ENCODE measurements at places on chromosomes 3 and 15.

DNA sequence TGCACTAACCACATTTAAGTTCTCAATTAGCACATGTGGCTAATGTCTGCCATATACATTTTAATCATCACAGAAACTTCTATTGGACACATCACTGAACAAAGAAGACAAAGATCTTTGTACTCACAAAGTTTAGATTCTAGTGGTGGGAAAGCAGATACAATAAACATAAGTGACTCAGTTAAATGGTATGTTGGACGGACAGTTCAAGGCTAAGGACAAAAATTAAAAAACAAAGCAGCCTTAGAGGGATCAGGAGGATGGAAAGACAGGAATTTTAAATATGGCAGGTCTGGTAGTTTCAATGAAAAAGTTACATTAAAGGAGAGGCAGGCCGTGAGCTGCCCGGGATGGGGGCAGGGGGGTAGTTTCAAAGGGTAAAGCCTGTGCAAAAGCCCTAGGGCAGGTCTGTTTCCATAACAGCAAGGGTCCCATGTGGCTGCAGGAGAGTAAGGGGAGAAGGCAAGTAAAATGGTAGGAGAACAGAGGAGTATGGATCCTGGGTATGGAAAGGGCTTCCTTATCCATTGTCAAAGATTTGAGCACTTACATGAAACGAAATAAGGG lies 220.7 kb downstream of the FHIT start:
- no peak for DNase-seq

DNA sequence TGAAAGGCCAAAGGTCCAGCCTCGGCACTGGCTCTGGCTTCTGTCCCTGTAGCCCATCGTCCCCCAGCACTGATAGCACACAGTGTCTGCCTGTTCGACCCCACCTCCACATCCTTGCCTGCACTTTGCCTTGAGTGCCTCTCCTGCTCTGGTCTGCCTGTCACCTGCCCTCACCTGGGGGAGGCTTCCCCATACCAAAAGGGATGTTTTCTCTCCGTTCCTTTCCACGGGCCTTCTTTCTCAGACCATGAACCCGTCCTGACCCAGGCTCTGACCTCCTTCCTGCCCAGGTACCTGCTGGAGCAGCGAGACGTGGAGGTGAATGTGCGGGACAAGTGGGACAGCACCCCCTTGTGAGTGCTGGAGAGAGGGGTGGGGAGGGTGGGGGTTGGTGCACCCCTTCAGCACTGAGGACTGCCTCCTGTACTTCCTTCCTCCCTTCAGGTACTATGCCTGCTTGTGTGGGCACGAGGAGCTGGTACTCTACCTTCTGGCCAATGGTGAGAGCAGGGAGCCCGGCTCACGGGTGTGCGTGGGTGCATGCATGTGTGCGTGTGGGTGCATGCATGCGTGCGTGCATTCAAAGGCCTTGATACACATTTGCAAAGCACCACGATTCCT lies 1.5 kb downstream of the ABTB1 start:
- DNase-seq: no peak

DNA sequence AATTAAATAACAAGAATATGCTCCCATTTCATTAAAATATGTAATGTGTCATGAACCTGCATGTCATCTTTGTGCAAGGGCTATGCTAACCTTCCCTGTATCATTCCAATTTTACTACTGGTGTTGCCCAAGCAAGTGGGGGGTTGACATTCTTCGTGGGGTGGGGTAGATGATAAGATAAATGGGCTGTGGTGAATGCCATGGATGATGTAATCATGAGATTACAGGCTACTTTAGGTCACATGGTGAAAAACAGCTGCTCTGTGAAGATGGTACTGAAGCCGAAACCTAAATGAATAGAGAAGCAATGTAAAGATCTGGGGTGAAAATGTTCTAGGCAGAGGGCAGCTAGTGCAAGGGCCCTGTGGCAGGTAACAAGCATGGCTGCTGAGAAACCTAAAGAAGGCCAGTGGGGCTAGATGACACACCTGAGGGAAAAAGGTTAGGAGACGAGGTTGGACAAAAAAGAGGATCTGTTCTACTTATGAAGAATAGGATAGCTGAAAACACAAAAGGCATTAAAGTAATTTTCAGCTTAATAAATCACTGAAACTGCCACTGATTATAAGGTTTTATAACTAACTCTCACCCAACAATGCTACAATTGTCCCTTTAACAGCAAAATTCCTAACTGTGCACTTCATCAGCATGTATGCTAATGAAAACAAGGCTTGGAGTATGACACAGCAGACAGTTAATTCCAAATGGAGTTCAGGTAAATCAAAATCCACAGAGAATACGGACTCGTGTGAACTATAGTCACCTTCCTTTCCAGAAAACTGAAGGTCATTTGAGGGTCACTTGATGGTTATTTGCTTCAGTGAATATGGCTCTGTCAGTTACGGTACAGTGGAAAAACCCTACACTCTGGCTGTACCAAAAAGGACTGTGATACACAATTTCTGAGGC lies 35.0 kb downstream of the MTMR10 start:
- no peak for DNase-seq

- DNase-seq: no peak
Measured at GRCh38 chr3:187748050-187748481, 2.8 kb upstream of the BCL6 start.

DNA sequence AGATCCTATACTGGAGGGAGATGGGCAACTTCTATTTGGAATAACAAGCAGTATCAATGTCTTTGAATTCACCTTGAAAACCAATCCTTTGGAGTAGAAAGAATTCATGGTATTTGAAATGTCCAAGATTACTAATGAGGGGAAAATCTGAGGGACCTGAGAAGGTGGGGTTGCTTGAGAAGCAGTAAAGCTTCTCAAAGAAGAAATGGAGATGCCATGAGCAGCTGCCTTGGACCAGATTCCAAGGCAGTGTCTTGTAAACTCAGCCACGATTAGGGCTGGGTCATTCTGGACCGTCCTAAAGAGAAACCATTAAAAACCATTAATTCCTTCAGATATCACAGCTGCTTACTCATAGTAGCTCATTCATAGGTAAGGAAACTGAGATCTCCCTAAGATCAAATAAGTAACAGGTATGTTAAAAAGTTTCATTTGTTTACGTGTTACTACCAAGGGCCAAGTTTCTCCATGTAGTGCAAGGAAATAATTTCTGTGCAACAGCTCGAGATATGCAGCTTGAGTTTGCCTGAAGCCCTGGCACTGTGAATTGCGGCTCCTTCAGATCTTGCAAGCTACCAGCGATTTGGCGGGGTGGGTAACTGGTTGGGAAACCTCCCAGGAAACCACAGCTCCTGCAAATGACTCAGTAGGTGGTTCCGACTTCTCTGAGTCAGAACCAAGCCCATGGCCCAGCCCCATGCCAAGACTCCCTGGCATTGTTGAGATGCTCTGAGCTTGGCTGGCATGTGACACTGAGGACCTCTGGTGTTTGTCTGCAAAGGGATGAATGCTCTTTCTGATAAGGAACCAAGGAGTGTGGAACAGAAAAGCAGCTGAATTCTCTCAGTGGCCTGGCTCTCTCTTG lies 296.8 kb downstream of the RORA start:
- peak; percentile 44 for DNase-seq

DNA sequence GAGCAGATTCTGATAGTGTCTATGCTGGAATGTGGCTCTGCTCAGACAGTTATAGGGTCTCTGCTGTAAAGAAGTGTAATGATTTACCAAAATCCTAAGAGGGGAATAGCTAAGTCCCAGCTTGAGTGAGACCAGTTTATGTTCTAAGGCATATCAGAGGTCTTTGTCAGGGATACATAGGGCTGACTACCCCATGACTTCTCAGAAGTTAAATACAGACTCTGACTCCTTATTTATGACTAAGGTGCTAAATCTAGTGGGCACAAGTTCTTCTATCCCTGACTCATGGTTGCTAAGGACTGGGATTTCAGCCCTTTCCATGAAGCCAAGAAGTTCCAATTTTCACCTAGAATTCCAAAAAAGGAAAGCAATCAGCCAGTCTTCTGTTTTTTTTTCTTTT lies 192.6 kb upstream of the POU1F1 start:
- no peak for DNase-seq

- DNase-seq: peak; percentile 96
Measured at GRCh38 chr3:194572143-194572789, 61.0 kb downstream of the TMEM44 start.

GRCh38 chr3:72185549-72186399 lies 400.8 kb upstream of the PROK2 start:
- peak; percentile 58 for DNase-seq

- no peak for DNase-seq
Measured at GRCh38 chr3:53166206-53166605, 5.2 kb downstream of the PRKCD start.

DNA sequence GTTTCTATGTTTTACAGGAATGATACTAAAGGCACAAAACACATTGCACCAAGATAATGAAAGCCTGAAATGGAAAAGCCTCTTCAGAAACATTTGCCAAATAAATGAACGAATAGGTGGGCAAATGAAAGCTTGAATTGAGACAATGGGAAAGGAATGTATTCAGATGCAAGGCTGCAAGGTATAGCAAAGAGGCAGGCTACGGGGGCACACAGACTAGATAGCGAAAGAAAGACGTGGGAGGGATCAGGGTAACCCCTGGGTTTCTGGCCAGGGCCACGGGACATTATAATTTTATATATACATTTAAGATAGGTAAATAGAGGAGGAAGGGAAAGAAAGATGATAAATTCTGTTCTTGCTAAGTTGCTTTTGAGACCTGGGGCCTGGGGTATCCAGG lies 95.9 kb upstream of the NLGN1 start:
- no peak for DNase-seq

- no peak for DNase-seq
Measured at GRCh38 chr3:189139611-189139940, 32.2 kb upstream of the TPRG1 start.

DNA sequence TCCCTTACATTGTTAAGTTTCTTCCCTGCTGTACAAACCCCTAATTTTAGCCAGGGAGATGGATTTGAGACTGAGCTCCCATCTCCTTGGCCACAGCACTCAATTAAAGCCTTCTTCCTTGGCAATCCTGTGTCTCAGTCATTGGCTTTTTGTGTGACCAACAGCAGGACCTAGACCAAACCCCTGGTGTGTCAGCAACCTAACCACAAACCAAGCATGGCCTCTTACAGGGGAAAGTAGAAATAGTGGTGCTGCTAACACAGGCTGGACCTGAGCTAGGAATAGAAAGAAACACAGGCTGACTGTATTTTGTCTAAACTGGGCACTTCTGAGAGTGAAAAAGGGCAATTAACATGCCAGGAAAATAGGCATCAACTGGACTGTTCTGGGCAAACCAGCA lies 37.9 kb downstream of the PPCDC start:
- DNase-seq: peak; percentile 18

- no peak for DNase-seq
Measured at GRCh38 chr3:180828001-180828720, 84.3 kb upstream of the FXR1 start.

DNA sequence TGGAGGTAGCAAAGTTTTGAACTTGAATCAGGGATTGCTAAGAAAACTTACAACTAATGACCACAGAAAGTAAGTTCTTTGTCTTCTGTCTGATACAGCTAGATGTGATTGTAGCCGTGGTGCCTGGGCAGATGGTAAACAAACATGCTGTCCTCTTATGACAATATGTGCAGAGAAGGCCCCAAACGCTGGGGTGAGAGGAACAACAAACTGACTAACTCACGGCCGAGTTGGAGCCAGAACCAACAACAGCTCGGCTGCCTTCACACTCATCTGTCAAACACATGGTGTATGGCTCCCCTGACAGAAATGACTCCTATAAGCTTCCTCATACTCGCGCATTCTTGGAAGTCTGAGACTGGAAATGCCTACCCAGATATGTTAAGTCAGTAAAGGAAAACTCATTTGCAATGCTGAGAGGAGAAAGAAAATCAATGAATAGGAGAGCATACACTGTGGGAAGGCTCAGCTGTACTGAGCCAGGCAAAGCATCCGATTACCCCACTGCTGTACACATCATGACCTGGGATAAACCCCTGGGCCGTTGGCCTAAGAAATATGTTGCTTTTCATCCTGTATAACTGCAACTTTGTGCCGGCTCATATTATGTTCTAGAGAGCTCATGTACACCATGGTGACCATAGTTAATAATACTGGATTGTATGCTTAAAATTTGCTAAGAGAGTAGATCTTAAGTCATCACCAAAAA lies 5.7 kb downstream of the THBS1 start:
- DNase-seq: peak; percentile 76

DNA sequence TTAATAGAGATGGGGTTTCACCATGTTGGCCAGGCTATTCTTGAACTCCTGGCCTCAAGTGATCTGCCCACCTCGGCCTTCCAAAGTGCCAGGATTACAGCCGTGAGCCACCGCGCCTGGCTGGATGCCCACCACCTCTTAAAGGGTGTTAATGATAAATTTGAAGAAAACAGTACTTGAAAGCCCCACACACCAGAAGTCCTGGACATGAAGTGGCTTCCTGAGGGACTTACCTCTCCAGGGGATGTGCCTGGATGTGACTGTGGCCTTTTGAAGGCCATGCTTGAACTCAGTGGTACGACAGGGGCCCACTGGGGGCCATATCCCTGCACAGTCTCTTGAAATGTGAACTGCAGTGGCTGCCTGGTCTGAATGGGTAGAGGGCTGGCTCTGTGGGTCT lies 18.2 kb downstream of the IRAK2 start:
- DNase-seq: no peak

- DNase-seq: no peak
Measured at GRCh38 chr3:73622091-73622805, 2.5 kb downstream of the PDZRN3 start.
